Non-pigmented ciliary epithelial cell (primary cell): ENCODE measurements at places on chromosomes 6 and 20.

DNA sequence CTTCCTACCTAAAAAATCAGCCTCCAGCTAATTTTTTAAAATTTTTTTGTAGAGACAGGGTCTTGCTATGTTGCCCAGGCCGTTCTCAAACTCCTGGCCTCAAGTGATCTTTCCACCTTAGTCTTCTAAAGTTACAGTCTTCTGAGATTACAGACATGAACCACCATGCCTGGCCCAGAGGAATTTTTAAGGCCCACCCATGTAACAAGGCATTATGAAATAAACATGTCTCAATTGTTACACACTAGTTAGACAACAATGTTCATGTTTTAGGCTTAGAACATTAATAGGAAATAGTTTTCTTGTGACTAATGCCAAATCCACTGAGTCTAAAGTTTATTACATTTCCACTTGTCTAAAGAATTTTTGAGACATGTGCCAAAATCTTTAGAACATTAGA is 221.2 kb downstream of the LAMA2 start:
- DNase-seq = peak; percentile 22

DNA sequence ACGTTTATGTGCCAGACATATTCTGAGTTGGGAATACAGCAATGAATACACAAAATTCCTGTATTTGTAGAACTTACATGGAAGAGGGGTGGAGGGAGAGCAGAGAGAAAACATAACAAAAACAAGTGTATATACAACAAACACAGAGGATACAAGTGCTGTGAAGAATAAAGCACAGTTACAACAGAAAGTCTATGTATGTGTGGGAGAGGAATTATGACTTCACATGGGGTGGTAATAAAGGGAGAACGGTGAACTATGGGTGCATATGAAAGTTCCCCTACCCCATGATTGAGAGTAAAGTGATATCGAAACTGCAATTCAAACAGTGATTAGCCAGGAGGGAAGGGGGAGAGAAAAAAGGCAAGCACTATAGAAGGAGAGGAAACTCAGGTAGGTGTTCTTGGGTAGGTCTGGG is 24.6 kb downstream of the HBS1L start:
- DNase-seq = no peak

DNA sequence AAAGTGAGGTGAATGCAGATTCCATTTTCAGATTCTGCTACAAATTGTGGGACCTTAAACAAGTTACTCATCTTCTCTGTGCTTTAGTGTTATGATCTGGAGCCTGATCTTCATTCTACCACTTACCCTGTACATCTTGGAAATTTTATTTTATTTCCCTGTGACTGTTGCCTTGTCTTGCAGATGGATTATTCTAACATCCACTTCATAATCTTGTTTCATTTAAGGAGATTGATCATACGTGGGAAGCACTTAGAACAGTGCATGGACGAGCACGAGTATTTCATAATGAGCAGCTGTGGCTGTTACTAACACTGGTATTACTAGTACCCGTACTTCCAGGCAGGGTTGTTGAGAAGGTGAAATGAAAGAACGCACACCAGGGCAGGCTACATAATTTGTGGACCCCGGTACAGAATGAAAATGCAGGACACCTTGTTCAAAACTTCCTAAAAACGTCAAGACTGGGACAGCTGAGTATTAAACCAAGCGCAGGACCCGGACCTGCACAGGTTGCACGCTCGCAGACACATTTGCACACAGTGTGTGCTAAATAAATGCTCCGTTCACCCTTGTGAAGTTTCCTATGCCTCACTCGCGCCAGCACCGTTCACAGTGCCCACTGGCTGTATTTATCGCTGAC is 535 bp upstream of the CCDC170 start:
- DNase-seq = no peak

DNA sequence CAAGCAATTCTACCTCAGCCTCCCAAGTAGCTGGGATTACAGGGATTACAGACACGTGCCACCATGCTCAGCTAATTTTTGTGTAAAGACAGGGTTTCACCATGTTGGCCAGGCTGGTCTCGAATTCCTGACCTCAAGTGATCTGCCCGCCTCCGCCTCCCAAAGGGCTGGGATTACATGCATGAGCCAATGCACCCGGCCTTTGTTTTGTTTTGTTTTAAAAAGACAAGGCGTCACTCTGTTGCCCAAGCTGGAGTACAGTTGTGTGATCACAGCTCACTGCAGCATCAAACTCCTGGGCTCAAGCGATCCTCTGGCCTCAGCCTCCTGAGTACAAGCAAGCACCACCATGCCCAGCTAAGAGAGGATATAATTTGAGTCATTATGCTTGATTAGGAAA is 5.4 kb downstream of the SERINC3 start:
- no peak for DNase-seq

DNA sequence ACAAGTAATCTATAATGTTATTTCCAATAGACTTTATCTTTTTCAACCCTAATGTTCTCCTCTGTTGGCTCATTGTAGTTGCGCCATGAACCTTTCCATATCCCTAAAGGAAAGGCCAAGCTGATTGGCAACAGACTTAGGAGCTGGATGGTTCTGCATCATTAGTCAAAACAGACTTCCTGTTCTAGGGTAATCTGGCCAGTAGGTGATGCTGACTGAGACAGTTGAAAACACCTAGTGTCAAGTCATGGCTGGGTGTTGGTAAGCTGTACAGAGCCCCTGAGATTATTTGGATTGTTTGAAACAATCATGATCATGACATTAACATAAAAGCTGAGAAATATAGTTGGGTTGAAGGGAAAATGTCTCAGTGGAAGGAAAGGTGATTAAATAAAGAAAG is 231.4 kb downstream of the PHACTR1 start:
- no peak for DNase-seq

DNA sequence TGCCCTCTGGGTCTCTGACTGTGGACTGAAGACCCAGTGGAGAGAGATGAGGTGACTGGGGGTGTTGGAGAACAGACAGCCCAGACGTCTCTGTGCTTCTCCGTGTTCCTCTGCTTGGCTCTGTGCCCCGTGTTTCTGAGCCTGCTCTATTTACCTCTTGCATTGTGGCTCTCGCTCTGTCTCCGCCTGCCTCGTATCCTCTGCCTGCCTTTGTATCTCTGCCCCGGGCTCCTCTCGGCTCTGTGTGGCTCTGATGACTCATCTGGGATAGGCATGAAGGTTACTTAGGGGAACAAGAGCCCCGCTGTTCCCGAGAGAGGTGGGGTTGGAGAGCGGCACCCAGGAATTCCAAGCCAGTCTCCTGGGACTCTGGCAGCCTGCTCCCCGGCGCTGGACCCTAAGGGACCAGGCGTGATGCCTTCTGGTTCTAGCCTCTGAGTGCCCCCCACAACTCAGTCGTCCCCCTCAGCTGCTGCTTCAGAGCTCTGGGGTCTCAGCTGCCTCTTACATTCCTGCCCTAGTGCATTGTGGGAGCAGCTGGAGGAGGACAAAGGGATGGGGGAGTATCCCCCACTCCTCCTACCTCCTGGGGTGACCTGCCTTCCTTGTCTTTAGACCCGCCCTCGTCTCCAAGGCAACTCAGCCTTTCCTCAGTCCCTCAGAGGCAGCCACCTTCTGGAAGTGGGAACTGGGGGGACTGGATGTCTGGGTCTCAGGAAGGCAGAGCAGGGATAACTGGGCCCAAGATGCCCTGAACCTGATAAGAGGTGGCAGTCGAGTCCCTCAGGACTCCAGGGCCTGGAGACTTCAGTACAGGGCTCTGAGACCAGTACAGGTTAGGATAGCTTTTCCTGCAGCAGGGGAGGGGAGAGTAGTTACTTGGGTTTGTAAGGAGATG is 1.9 kb downstream of the DDR1 start:
- no peak for DNase-seq

- peak; percentile 15 for DNase-seq
Observed at GRCh38 chr6:37514321-37514771, 14.7 kb upstream of the CCDC167 start.

- DNase-seq = no peak
Observed at GRCh38 chr6:105499931-105500330, 97.0 kb upstream of the PREP start.

DNA sequence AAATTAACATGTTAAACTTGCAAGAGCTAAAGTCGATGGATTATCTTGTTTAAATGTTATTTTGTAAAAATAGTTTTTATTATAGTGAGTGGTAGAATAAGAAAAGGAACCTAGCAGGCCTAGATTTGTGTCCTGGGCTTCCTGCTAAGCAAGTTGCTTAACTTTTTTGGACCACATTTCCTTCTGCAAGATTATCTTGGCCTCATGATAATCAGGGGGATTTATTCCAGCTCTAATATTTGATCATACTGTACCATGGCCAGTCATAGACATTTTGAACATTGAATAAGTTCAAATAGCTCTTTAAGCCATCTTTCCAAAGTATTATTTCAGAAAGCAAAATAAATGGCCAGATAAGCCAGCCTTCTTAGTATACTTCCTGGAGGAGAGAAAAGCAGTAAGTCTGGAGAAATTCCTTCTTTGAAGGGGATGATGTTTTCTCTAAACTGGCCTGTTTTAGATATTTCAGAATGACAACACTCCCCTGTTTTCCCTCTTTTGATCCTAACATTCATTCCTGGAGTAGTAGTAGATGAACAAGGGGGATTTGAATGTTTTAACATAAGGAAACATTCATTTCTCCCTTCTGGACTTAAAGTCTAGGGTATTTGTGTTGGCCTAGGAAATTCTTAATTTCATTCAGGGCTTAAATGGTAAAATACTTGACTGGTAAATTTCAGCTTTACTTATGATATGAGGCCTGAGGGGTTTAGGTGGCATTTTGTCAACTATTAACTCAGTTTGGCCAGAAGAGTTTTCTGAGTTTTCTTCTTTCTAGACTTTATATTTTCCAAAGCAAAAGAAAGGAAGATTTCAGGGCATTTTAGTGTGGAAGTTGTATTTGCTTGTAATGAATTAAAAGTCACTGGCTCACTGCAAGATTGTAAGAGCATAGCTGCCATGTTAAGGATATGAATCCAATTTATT is 108.8 kb upstream of the SCGN start:
- DNase-seq = no peak

- DNase-seq = no peak
Observed at GRCh38 chr6:101069191-101069795, 188.2 kb upstream of the ASCC3 start.

GRCh38 chr6:133705731-133706130 is 183.2 kb upstream of the TCF21 start:
- DNase-seq = peak; percentile 49

- no peak for DNase-seq
Observed at GRCh38 chr20:23249541-23249940, 101.0 kb upstream of the NXT1 start.

DNA sequence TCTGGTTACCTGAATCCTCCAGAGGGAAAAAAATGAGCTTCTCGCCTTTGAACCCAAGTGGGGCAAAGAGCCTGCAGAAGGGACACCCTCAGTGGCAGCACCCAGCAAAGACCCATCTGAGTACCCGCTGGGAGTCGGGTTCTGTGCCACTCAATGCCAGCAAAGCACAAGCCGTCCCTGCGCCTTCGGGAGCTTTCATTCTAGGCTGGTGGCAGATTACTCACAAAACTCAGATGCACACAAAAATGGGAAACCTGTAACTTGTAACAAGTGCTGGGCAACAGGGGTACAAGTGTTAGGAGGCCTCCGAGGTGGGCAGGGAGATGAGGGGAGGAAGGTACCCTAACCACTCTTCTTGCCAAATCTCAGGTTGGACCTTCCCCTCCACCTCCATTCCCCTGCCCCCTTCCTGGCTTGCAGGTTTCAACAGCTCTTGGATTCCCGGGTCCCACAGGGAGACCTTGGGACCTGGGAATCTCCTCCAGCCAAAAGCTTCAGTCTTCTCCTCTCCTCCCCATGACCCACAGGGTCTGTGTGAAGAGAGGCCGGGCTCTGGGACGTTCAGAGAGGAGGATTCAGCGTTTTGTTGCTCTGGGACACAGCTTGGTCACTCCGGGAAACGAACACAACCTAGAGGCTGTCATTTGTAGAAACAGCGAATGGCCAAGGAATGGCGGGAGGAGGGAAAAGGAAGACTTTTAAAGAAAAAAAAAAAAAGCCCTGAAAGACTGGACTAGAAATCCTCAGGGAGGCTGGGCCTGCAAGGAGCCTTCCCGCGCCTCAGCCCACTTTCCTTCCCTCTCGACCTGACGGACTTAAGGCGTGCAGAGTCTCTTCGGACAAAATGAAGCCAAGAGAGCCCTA is 1.2 kb upstream of the PARD6B start:
- no peak for DNase-seq

DNA sequence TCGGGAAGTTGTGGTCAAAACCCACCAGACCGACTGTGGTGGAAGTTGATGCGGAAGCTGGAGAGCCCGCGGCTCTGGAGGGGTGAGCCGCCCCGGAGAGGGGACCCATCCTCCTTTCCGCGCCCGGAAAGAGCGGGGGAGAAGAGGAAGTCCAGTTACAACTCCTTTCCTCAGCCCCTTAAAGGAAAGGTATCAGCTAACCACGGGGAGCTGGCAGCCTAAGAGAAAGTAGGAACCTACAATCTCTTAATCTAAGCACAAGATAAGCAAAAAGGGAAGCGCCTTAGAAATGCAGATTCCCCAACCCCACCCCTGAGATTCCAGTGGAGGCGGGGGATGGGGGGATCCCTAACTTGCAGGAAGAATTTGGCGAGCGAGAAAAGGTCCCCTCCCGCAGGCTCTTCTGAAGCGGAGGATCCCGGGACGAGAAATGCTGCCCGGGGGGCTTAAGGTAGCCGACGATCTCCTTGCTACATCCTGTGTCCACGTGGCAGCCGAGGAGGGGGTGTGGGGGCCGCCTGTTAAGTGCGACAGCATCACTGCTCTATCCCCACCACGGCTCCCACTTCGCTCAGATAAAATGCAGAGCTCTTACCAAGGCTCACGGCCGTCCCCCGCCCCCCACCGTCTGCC is 87.5 kb downstream of the ZFP64 start:
- no peak for DNase-seq

DNA sequence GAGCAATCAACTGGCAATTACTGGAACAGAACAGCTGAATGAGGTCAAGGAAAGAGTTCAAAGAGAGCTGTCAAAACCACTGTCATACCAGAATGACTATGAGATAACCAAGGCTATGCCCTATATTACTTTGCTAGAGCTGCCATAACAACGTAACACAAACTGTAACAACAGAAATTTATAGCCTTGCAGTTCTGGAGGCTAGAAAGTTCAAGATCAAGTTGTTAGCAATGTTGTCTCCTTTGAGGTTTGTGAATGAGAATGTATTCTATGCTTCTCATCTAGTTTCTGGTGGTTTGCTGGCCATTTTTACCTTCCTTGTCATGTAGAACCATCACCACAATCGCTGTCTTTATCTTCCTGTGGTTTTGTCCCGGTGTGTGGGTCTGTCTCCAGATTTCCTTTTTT is 1323.0 kb upstream of the GJE1 start:
- no peak for DNase-seq

DNA sequence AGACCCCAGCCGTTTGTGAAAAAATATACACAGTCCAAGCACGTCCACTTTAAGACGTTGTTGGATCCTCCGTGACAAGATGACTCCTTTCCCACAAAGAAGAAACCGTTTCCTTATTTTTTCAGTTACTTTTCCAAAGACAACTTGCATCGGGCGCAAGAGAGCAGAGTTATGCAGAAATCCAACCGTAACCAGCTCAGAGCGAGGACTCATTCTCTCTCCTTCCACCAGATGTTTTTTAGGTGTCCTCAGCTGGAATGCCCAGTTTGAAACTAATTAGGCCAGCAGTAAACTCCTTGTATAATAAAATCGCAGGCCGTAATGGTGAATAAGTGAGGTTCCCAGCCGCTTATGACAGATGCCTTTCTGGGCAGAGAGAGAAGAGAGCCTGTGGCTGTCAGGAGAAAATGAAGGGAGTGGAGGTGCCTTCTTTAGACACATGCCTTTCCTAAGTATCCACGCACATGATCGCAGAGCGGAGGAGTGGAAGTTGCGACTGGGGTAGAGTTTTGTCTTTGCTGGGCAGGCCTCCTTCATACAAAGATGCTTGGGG is 2.8 kb downstream of the EYA2 start:
- DNase-seq = no peak
